ENCODE measurements at places on chromosomes 1 and 21.

GRCh38 chr1:203219934-203220333 lies 9.5 kb downstream of the CHIT1 start:
- DNase-seq, result no peak

DNA sequence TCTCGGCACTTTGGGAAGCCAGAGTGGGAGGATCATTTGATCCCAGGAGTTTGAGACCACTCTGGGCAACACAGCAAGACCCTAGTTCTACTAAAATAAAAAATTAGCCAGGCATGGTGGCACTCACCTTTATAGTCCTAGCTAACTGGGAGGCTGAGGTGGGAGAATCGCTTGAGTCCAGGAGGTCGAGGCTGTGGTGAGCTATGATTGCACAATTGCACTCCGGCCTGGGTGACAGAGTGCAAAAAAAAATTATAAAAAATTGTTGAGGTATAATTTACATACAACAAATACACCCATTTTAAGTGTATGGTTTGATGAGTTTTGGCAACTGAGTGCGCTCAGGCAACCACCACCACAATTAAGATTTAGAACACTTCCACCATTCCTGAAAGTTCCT lies 108.5 kb upstream of the GADD45A start:
- DNase-seq, result no peak

DNA sequence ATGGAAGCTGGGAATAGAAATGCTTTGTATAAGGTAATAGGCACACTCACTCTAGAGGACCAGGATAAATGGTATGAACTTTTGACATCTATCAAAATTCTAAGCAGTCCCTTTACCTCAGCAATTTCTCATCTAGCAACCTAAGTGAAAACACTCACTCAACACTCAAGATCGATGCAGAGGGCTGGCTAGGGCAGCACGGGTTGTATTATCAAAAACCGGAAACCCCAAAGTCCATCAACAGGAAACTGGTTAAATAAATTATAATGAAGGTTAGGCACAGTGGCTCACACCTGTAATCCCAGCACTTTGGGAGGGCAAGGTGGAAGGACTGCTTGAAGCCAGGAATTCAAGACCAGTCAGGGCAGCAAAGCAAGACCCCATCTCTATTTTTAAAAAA lies 9.4 kb downstream of the USP48 start:
- DNase-seq, result no peak

DNA sequence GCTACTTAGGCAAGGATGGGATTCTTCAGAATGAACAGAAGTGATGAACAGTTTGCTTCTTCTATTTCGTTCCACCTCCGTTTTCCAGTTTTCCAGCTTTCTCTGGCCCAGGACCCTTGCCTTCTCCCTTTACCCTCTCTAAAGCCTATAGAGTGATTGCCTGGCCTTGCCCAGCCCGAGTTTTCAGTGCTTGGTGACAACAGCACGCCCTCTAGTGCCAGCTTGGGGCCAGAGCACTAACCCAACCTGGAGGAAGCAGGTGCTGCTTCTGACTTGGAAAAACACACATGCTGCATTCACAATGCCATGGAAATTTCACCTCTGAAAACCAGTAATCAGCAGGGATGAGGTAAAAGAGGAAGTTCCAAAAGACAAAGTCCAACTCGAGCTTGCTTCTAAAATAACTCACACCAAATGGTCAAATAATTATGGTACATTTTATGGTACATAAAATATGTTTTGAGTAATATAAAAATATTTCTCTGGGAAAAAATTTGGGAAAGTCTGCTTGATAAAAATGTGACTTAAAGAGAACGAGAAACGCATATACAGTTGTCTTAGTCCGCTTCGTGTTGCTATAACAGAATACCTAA lies 26.1 kb downstream of the UBE2T start:
- peak; percentile 48 for DNase-seq

GRCh38 chr1:215022741-215023141 lies 59.8 kb upstream of the KCNK2 start:
- DNase-seq, result no peak

DNA sequence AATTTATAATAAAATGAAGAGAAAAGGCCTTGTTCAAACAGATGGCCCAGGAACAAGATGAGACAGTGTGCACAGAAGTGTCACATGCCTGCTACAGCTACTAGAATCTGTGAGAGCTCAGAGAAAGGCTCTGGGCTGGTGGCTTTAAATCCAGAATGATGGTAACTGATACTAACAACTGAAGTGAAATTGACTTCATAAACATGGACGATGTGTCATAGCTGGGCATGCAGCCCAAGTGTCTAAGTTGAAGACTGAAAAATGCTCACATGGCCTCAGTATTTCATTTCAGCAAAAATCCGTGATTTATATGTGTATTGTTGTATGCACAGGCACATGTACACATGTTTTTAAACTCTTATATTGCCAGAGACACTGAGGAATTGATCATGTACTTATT lies 208.3 kb upstream of the RUNX1 start:
- DNase-seq, result no peak

GRCh38 chr1:118983558-118984041 lies 4.5 kb downstream of the TBX15 start:
- no peak for DNase-seq

- no peak for DNase-seq
Observed at GRCh38 chr1:226132728-226133503, 53.6 kb downstream of the ACBD3 start.

DNA sequence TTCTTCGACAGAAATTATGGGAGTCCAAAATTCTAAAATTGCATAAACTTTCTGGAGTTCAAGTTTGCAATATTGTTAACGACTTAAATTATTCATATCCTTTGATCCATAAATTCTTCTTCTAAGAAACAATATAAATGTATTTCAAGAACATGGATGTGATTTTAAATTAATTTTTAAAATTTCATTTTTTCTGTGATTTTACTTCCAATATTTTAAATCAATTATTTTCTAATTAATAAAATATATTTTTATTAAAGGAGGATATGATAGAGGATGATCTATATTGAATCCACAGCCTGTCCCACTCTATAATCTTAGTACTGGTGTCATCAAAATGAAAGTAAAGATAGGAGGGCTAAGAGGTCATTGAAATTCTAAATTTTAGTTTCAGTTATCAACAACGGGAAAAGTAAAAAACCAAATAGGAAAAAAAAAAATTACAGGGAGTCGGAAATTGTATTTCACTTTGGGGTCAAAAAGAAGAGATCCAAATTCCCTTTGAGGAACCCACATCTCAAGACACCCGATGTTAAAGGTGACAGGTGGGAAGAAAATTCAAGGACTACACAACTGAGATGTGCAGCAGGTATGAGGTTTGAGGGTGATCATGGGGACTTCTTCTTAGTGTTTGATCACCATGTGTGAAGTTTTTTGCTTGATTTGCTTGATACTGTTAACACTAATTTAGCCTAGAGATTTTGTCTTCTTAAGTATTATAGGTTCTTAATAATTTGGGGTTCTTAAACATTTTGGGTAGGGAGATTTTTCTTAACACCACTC lies 154.8 kb upstream of the RGS18 start:
- DNase-seq, result no peak

DNA sequence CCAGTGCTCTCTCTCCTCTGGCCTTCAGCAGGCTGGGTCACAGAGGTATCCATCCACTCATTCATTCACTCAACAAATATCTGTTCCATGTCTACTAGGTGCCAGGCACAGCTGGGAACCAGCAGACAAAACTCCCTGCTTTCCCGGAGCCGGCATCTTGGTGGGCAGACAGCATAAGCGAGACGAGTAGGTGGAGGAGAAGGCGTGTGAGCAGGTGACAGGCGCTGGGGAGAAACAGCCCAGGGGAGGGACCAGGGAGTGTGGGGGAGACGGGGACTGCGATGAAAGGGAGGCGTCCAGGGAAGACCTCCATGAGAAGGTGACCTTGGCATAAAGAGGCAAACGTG lies 11.0 kb upstream of the KCNAB2 start:
- no peak for DNase-seq

DNA sequence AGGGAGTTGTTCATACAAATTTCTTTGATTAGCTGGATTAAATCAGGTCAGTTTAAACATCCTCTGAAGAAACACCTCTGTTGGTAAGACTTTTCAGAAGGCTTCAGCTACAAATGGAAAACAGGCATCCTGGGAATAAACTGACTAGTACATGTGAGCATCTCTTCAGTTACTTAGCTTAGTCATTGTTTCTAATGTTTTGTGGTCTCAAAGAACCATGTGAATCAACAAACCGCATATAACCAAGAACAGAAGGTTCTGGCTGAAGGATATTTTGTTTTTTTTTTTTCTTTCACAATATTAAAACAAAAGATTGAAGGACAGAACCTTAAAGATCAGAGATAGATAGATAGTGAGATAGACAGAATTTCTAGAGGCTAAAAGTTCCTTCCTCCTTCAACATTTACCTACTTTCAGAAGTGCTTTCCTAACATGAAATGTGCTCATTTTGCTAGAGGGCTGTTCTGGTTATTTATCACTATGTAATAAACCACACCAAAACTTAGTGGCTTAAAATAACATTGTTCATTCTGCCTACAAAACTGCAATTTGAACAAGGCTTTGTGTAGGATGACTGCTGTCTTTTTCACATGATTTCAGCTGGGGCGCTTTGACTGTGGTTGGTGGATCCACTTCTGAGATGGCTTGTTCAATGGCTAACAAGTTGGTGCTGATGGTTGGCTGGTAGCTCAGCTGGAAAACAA lies 119.8 kb upstream of the PTGFR start:
- DNase-seq, result no peak

GRCh38 chr1:60797351-60797750 lies 285.0 kb upstream of the NFIA start:
- DNase-seq, result no peak

All from stimulated activated CD8-positive, alpha-beta memory T cell treated with anti-CD3 and anti-CD28 coated beads, Interleukin-7, amount 100 ng/mL, for 1 hour (primary cell).